ENCODE measurements at places on chromosomes 7 and 10.

DNA sequence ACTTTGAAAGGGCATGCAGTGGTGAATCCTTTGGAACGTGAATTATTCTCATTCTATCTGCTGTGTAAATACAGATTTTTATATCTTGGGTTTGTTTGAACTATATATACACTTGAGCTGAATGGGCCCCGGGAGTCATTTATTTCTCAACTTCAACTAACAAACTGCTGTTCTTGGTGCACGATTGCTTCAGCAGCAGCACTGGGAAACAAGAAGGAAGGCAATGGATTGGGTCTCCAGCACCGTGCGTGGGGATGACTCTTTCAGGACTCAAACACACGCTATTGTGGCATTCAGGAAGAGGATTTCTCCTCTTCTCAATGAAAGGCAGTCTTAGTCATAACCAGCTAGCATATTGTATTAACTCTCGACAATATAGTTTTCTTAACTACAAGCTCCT, 226.0 kb upstream of the NFE2L3 start:
- no peak for DNase-seq

DNA sequence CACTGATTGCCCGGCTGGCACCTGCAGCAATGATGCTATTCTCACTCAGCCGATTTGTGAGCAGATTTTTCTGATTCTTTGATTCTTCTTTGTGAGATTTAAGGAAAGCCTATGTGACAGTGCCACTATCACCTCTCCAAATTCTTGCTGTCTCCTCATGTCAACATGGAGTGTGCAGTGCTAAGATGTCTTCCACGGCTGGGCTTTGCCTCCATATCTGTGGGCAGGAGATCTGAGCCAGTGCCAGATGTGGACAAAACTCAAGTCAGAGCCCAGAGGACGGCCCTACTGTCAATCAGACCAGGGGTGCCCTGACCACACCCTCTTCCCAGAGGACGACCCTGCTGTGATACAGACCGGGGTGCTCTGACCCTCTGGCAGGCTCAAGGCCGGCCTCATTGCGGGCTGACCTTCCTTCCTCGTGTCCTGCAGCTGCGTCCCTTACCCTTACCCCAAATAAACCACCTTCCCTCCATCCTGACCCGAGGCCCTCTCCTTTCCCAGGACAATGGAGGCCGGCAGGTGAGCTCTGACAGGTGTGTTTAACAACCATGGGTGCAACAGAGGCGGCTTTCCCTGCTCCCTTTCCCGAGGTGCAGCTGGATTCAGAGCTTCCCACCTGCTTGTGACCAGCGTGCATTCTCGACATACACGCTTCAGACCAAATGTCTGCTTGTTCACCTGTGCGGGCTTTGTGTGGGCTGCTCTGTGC, 221.4 kb downstream of the ADARB2 start:
- DNase-seq = no peak

- no peak for DNase-seq
Observed at GRCh38 chr10:77512219-77512578, 125.4 kb downstream of the KCNMA1 start.

GRCh38 chr7:51847461-51848134, 531.0 kb upstream of the COBL start:
- no peak for DNase-seq

DNA sequence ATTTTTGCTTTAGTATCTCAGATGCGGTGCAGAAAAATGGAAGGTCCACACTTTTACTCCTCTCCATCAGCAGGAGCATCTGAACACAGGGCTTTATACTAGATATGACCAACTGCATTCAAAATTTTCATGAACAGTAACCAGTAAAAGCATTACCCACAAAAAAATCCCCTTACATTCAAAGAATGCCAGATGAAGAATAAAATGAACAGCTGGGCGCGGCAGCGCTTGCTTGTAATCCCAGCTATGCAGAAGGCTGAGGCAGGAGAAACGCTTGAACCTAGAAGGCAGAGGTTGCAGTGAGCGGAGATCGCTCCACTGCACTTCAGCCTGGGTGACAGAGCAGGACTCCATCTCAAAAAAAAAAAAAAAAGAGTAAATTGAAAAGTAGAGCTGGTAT, 3.1 kb downstream of the SAR1A start:
- no peak for DNase-seq

DNA sequence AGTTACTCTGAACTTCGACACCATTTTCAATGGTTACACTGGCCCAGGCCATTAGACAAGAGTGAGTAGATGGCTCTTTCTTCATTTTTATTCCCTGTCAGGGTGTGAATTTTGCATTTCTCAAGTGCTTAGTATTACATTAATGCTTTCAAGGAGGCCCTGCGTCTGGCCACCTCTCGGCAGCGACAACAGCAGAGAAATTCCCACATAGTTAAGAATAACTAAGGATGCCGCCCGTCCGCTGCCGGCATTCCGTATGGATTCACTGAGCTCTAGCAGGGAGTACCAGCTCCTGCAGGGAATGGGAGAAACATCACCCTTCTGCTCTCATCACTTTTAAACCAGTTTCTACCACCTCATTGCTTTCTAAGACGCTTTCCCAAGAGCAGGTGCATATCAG, 153.6 kb downstream of the TCERG1L start:
- DNase-seq = no peak

GRCh38 chr10:110714356-110714755, 70.2 kb downstream of the RBM20 start:
- no peak for DNase-seq

DNA sequence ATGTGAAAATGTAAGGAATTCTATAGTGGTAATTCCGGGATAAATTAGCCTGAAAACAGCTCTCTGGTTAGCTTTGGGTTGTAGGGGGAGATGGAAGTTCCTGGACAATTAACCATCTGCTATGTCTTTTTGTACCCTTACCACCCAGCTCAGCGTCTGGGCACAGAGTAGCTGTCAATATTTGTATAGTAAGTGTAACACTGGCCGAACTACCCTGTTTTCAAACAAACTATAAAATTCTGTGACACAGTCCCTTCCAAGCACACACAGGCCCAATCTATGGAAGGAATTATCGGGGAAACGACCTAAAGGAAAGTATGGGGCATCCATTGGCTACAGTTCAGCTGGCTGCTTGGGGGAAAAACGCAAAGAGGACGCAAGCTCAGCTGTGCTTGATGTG, 869 bp upstream of the LHFPL3 start:
- DNase-seq = no peak

GRCh38 chr7:25889765-25890164, 262.2 kb upstream of the NFE2L3 start:
- no peak for DNase-seq

- DNase-seq = no peak
Observed at GRCh38 chr10:126454045-126454751, 65.9 kb upstream of the ADAM12 start.

GRCh38 chr7:158325530-158326381, 261.9 kb downstream of the PTPRN2 start:
- DNase-seq = no peak

DNA sequence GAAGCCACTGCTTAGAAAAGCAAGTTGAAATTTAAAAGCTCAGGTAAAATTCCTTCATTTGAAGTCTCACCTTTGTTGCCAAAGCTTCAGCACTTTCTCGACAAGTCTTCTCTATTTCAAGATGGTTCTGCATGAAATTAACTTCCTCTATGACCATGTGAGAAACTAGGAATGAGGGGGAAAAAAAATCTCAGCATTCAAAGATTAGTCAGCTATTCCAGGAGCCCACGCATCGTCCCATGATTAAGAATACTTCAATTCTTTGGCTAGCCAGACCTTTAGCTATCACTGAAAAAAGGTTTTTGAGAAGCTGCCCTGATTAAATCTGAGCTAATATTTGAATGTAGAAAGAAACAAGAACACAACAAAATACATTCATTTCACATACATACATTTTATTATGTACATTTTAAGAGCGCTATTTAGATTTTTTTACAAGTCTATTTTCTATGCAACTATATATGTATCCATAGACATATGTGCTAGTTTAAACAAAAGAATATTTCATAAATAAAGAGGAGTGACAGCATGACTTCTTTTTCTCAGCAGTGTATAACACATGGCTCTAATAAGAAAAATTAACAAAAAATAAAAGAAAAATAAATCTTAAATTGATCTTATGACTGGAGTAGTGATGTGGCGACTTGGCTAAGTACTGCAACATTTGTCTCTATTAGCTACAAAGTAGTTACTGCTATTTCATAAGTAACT, 44.8 kb downstream of the SHTN1 start:
- DNase-seq = no peak

DNA sequence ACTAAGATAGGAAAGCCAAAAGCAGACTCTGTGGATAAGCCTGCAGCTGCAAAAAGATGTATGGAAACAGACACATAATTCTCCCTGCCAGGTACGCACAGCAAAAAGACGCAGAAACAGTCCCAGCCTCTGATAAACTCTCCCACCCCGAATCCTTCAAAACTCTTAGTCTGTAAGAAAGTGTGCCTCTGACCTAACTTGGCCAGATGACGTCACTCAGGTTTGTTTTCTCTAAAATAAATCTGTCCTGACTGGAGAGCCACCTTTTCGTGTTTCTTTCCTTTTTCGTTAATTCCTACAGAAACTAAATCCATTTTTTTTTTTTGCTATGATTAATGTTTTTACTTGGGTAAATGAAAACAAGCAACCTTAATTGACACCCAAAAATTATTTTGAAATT, 793.8 kb downstream of the SORCS1 start:
- DNase-seq = no peak

- DNase-seq = peak; percentile 39
Observed at GRCh38 chr10:14048930-14049613, 281.7 kb downstream of the FRMD4A start.

DNA sequence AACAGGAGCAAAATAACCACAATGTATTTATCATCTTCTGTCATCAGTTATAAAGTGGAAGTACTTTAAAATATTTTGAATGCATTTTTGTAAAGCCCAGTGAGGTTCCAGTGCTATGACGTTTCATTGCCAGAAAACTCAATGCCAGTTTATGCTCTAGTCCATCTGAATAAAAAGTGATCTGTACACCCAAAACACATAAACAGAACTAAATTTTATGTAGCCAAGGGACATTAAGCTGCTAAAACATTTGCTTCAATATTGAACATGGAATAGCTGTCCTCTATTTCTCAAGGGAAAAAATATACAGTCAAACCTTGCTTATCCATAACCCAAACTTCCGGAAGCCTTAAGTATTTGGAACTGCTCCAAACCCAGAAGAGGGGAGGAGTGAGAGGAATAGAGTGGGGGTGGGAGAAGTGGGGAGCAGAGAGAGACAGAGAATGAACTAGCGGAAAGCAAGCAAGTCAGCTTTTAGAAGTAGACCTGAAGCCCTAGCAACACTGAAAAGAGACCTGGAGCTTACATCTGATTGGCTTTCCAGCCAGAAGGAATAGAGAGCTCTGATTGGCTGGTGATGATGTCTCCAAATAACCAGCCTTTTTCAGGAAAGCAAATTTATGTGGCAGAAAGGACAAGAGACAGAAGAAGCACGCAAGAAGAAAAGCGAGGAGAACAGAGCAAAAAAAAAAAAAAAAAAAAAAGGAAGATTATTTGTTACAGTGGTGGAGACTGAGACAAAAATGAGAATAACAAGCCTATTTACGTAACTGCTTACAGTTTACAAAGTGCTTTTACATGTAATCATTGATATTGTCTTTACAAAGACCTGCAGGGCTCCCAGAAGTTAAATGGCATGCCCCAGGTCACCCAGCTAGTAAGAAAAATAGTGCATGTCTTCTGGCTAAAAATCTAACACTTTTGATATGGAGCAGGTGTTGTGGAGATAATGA, 196.0 kb downstream of the RNLS start:
- no peak for DNase-seq

DNA sequence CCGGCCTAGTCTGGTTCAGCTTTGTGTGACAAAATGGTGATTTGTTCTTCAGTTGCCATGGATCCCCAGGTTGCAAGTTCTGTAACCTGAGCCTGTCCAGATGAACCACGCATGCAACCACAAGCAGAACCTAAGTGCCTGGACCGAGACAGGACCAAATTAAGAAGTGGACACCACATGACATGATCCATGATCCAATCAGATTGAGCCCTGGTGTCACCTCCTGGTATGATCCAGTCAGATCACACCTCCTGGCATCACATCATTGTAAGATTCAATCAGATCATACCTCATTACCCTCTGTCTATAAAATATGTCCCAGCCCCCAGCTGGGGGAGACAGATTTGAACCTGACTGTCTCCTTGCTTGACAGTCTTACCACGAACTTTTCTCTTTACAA, 70.0 kb downstream of the MALSU1 start:
- DNase-seq = no peak

DNA sequence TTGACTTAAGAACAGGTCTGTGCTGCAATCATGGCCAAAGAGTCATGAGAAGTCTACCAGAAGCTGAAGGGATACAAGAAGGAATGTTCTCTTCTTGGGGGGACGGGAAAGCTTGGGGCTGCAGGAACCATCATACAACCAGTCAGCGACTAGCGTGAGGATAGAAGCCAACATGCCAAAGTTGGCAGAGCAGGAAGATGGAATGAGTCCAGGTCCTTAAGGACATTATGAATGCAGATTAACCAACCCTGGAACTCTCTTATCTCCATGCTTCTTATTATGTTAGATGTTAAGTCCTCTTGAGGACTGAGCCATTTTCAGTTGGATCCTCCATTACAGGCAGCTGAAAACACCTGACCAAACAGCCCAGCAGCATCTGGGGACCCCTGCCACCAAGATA, 17.2 kb upstream of the CACUL1 start:
- DNase-seq = no peak

GRCh38 chr7:90303241-90303640, 17.9 kb downstream of the FAM237B start:
- no peak for DNase-seq

DNA sequence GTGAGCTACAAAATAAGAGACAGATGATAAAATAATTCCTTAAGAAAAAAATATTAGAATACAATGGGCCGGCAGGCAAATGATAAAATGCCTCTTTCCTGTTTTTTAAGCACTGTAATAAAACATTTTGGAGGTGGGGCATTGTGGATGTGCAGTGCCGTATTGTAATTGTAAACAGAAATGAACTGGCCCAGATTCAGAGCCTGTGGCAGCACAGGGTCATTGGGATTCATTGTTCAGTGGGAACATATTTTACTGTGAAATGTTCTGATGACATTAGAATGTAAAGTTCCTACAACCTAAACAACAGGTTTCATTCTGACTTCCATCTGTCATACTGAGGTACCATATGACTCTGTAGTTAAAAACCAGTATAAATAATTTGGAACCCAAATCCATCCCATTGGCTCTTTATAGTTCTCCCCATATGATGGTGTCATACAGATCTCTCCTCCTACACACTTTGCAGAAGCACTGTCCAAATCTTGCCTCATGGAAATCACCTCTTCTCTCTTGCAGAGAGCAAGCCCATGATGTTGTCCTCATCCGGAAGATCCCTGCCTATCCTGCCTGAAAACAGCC, 264.6 kb downstream of the WDR37 start:
- no peak for DNase-seq

DNA sequence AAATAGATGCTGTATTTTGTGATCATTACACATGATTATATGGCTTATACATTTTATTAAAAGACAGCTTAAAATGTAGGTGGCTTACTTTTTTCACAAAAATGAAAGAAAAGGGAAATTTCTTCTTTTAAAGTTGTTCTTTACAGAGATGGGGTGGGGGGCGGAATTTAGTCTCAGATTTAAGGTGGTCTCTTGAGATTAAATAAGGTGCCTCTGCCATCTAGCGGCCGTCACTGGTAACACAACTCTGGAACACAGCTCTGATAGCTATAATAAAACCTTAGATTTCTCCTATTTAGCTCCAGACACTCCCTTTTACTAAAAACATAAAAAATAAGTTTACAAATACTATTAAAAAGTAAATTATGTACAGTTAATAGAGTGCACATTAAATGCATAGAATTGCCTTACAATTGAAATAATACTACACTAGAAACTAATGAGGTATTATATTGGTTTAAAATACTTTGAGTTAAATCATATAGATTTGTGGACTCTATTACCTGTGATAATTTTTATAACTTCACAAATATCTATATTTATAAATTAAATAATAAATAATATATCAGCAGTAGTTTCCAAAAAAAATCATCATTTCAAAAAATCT, 210.9 kb downstream of the DGKB start:
- peak; percentile 5 for DNase-seq

All from pancreas (tissue), 10 donors.